Activated CD4-positive, CD25-positive, alpha-beta regulatory T cell treated with anti-CD3 and anti-CD28 coated beads, Interleukin-2, amount 50 U/mL, for 24 hours (primary cell): ENCODE measurements at places on chromosomes 7 and 10.
A peak's percentile ranks its signal among the peaks of the same experiment; 100 is the strongest.

- no peak for ATAC-seq
Measured at GRCh38 chr7:43530553-43531410, 52.1 kb upstream of the STK17A start.

DNA sequence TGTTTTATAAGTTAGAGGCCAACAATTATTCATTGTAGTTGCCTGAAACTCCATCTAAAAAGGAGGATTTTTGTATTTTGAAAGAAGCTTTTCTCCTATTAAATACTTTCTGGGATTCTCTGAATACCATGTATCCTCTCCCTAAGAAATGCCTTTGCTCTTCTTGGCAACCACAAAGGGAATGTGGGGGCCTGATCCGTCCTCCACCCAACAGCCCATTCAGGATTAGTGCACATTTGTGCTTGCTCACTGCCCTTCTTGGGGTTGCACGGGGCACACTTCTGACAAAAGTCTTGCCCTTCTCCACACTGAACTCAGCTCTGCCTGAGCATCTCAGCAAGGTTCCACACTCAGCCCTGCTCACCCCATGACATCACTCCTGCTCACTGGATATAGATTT, 194.2 kb downstream of the SLC25A13 start:
- no peak for ATAC-seq

DNA sequence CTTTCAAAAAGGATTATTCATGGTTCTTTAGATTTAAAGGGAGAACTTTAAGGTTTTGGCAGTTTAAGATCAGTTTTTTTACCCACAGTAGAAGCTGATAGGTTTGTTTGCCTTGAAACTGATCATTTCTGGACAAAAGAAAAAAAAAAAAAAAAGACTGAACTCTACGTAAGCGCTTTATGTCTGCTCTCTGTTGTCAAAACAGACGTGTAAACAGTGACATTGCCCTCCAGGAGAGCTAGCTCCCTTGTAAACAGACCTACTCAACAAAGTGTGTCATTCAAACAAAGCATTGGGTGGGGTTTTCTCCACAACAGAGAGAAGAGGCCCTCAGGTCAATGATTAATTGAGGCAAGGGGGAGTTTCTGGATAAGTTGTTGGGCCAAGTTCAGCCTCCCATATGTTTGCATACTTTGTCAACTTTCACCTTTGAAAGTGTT, 568.1 kb upstream of the LRRN3 start:
- no peak for ATAC-seq

GRCh38 chr7:148436135-148436534, 154.4 kb upstream of the C7orf33 start:
- ATAC-seq = no peak

- no peak for ATAC-seq
Measured at GRCh38 chr7:81195033-81195432, 276.2 kb upstream of the SEMA3C start.

- no peak for ATAC-seq
Measured at GRCh38 chr7:151243045-151243349, 5.5 kb downstream of the SMARCD3 start.

DNA sequence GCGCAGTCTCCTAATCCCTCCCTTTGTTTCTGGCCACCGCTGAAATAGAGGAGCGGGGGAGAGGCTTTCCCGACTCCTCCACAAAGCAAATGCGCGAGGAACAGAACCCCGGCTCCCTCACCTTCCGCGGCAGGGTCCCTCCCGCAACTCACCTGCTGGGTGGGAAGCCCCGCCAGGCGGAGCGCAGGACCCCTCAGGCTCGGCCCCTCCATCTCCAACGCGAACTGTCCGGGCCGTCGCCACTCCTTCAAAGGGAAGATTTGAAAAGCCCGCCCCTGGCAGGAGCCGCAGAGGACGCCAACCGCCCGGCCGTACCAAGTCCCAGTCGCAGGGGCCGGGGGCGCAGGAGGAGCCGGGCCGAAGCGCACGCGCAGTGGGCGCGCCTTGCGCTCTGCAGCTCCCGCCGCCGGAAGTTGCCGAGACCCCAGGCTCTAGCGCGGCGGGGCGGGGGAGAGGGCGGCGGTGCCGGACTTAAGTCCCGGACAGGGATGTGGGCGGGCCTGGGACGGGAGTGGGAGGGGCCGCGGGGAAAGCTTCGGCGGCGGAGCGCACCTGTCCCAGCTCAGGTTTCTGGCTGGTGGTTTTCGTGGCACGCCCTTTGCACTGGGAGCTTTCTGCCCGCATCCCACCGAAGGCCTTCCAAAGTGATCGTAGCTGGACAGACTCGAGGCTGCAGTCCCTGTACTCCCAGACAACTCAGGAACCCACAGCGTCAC, at the start of gene RTKN2:
Gene RTKN2, minus strand, starts transcription at position 446 of the 716 bp plus-strand sequence. Its CDS starts 234 bp downstream, at position 212.
- ATAC-seq = peak; percentile 87

GRCh38 chr7:17661982-17662585, 278.2 kb downstream of the SNX13 start:
- no peak for ATAC-seq

DNA sequence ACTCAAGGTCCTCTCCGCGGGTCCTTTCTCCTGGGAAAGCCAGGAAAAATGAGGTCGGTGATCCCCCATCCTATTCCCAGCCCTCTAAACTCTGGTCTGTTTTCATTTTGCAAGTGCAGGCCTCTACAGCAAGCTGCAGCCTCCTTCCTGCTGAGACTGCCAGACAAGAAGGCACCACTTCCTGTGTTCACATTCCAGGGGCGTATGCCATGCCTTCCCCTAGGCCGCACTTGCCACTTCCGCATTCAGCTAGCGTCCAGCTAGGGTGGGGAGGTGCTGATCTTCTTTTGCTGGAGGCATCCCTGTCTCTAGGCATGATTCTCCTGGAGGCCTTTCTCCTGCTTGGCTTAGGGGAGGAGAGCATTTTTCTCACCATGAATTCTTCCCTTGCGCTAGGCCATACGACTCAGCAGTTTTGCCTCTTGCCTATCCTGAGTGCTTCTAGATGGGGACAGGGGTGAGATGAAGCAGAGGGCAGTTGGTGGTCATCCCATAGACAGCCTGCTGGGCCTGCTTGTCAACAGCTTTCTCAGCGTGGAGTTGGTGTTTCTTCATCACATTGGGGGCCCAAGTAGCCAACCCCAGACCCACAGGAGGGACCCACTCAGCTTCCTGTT, 328.9 kb downstream of the RPS24 start:
- ATAC-seq = no peak

DNA sequence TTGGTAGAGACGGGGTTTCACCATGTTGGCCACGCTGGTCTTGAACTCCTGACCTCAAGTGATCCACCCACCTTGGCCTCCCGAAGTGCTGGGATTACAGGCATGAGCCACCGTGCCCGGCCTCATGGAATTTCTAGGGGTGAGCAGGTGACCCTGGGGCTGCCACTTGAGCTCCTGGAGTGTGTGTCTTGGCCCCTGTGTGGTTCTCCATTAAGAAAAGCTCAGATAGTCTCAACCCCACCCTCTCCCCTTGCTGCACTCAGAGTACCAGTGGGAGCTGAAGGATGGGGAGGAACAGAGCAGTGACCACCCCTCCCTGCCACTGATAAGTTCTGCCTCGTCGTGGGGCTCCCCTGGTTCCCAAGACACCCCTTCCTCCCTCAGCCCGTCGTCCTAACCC, 45.3 kb downstream of the RCC1L start:
- ATAC-seq = no peak

- no peak for ATAC-seq
Measured at GRCh38 chr7:139924461-139924860, 95.4 kb downstream of the TBXAS1 start.

DNA sequence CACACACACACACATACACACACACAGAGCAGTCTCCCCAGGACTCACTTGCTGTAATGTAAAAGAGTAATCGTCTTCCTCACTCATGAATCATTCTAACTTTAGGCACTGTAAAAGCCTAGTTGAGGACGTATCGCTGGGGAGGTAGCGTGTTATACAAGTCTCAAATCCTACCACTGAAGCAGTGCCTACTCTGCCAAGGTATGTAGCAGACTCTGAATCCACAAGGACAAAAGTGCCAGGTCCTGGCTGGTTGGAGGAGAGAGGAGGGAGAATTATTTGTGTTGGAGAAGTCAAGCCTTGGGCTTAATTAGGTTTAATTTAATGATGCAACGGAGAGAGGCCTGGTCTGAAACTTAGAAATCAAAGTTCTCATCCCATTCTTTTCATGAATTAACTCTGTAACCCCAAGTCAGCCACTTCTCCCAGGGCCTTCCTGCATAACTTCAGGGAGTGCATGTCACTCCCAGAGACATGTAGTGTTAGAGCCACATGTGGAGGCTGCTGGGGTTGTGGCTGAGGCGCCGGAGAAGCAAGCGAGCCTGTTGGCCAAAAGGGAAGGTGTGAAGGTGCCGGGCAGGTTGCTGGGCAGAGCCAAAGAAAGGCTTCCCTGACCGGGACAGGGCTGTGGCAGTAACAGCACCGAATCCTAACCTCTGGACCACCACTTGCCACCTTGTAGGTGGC, 36.7 kb downstream of the NKX2-3 start:
- no peak for ATAC-seq

DNA sequence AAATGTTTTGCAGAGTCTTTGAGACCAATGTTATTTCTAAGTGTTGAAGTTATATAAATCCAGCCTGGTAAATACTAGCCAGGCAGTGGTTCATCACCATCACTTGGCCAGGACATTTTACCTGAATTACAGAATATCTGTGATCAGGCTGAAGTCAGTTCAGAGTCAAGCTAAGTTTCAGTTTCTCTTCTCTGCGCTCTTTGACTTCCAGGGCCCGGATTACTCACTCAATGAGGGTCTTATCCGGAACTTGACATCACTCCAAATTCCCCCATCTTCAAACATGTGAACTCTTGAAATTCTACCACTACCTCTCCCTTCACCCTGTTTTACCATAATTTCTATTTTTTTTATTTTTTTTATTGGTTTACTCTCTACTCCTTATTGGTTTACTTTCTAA, 36.6 kb upstream of the CCAR1 start:
- ATAC-seq = peak; percentile 83

DNA sequence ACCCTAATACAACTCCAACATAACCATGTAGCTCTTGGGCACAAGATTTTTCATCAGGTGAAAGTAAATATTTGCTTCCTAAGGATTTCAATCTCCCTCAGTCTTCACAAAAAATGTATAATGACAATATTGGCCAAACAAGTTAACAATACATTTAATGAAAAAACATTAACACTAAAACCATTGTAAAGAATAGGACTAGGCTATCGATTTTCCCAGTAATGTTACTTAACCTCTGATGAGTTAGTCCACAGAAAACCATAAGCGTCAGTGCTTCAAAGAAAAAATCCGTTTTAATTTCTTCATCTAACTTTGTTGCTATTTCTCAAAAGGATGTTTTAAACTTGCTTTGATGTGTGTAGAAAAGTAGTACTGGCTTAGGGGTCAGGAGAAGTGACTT, 1.2 kb downstream of the ZNF33B start:
- ATAC-seq = no peak

DNA sequence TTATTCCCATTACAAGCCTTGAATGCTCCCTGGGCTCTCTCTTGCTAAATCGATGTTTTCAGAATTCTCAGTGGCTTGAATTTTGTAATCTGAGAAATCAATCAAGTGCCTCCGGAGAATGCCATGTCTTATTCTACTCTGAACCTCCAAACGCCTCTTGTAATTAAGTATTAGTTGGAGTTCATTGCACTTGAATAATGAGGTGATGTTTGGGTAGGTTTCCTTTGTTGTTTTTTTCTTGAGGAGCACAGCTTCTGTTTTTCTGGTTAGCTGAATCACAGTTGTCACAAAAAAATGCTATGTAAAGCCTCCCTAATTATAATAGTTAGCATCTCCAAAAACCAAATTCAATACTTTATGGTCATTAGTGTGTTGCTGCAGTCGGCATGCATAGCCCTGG, 100.3 kb downstream of the PLPP4 start:
- ATAC-seq = no peak

GRCh38 chr10:17237915-17238444, 9.9 kb downstream of the VIM start:
- ATAC-seq = no peak

GRCh38 chr10:129970465-129971364, 6.6 kb upstream of the EBF3 start:
- ATAC-seq = no peak

- no peak for ATAC-seq
Measured at GRCh38 chr10:117674646-117675045, 132.1 kb downstream of the EMX2 start.

DNA sequence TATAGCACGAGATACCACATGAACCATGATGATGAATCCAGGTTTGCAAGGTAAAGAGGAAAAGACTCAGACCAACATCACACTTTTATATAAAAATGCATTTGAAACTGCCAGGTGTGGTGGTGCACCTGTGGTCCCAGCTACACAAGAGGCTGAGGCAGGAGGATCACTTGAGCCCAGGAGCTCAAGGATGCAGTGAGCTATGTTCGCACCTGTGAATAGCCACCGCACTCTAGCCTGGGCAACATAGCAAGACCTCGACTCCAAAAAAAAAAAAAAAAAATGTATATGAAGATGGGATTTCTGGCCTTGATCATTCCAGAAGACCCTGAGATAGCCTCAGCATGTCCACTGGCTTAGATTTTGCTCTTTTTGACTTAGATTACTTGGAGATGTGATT, 161.6 kb downstream of the PARD3 start:
- no peak for ATAC-seq

DNA sequence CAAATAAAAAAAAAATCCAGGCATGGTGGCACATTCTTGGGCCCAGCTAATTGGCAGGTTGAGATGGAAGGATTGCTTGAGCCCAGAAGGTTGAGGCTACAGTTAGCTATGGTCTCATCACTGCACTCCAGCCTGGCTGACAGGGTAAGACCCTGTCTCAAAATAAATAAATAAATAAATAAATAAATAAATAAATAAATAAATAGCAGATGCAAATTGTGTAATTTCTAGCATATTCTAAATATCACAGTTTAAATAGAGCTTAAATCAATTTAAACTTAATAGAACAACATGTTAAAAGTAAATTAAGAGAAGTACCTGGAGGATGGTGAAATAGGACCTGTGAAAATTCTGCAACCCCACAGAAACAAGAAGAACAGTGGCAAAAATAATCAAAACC, 290.5 kb downstream of the TFEC start:
- ATAC-seq = no peak

GRCh38 chr7:101814081-101814990, 3.1 kb upstream of the CUX1 start:
- peak; percentile 59 for ATAC-seq

DNA sequence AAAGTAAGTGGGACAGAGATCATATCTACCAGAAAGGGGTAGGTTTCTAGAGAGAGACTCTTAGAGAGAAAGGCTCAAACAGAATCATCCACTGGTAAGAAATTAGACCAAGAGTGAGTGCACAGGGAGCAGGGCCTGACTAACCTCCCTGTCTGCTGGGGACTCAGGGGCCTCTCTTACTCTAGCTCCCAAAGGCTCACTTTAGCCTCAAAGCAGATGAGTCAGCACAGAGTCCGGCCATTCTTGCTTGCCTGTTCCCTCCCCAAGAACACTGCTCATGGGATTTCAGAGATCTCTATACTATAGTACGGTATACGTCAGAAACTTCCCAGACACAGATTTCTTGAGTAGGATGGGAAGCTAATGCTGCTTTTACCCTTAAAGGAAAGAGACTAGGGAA, 32.7 kb downstream of the RBM28 start:
- no peak for ATAC-seq
